Stimulated activated CD8-positive, alpha-beta memory T cell treated with anti-CD3 and anti-CD28 coated beads, Interleukin-4, amount 100 ng/mL, for 4 hours (primary cell): ENCODE measurements at places on chromosomes 11 and 22.

- no peak for DNase-seq
Measured at GRCh38 chr11:16959602-16960001, 54.6 kb downstream of the PLEKHA7 start.

- no peak for DNase-seq
Measured at GRCh38 chr11:76424379-76424778, 20.4 kb upstream of the EMSY start.

DNA sequence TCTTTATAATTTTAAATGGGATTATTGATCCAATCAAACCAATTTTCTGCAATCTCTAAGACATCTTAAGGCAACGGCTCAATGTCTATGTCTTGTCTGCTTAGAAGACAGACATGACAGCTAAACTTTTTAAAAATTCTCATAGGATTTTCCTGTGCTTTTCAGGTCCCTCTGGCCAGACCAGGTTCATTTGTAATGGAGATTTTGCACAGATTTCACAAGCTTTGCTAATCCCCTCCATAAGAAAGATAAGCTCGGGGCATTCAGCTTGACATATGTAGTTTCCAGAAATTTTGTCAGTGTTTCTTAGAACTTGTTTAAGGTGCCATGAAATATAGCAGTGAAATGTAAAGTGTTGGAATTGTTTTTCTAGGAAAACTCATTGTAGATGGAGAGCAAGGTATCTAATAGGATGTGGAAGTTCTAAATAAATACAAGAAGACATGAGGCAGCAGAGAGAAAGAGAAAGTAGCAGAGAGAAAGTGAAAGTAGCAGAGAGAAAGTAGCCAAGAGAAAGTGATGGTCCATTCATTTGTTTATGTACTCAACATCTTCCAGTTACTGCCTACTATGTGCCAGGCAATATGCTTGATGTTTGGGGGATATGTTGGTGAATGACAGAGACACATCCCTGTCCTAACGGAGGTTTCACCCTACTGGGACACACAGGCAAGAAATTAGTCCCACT, 219.1 kb upstream of the ARHGAP42 start:
- DNase-seq = no peak

DNA sequence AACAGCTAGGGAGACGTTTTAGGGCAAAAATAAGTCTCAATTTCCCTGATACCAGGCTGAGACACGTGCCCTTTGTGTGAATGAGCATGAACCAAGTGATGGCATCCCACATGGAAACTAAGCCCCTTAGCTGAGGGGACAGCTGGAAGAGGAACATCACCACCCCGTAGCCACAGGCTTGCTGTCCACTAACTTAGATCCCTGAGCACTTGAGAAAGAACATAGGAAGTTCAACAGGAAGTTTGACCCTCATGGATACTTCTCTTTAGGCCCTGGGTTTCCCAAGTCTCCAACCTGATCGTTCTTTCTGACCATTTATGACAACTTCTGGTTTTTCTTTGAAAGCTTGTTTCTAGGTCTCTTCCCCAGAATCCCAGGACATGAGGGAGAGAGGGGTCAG, 11.6 kb upstream of the CKAP5 start:
- DNase-seq = no peak

DNA sequence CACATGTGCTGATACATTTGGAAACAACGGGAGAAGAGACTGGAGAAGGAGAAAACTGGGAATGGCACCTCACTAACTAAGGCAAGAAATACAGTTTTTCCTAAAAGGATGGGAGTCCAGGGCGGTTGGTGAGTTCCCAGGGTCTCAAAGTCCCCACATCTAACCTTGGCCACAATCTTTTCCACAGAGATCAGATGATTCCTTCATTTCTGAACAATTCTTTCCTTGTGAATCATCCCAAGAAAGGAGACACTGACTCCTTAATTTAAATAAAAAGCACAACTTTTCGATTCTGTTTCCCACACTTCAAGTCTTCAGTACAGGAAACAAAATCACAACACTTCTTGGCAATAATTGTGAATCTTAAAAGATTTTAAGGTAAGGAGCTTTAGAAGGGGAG, 384.7 kb downstream of the DCDC1 start:
- DNase-seq = no peak

GRCh38 chr22:22406445-22407027, 102.0 kb downstream of the ZNF280B start:
- no peak for DNase-seq

DNA sequence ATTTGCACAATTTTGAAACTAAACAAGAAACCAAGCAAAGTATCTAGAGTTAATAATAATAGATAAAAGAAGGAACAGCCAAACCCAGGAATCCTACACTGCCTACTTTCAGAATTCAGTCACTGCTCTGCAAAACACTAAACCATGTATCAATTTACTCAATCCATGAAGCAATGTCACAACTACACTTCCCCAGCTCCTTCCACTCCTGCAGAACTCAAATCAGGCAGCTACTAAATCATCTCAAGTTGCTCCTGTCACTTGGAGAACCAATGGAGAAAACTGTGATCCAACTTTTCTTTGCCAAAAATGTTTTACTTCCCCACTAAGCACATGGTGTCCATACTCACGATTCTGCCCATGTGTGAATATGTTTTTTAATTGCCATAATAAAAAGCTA, 24.9 kb upstream of the C11orf58 start:
- no peak for DNase-seq

DNA sequence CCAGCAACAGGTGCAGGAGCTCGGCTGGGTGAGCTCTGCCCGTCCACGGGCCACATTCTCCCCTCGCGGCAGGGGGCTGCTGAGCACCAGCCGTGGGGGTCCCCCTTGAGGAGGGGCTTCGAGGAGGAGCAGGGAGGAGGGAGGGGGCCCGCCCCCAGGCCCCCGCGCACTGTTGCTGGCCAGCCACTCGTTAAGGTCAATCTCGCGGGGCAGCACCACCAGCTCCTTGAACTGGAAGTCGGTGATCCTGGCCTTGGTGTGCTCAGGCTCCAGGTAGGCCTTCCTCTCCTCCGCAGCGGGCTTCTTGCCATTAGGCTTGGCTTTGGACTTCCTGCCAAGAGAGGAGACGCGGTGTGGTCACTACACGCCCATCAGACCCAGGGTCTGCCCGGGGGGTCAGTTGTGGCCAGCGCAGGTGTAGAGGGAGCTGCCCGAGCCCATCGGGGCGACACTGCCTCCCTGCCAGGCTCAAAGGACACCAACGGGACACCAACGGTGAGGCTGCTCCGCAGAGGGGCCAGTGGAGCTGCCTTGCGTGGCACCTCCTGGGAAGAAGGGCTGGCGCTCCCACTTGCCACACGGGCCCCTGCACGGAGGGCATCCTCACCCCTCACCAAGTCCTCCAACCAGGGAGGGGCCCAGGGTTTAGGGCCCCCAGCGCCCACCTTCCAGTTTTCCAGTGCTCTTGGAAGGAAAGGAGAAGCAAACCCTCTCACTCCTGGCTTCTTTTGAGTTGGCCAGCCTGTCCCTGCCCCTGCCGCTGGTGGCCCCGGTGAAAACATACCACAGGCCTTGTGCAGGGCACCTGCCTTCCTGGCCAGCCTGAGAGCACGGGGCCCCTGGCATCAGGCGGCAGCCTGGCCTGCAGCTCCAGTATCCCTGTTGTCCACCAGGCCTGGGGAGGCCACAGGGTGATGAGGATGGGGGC, 5.8 kb downstream of the MOB2 start:
- no peak for DNase-seq

DNA sequence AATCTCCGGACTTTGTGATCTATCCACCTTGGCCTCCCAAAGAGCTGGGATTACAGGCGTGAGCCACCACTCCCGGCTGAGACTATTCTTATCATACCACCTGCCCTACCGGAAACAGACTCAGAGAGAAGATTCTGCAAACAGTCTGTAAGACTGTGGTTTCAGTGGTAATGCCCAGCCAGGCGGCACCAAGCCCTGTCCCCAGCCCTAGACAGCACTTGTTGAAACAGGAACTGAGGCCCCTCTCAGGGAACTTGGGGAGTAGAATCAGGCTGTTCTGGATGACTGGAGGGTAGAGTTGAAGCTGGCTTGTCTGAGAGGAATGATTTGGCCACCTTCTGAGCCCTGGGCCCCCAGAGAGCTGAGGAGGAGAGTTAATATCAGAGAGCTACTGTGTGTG, 1.3 kb upstream of the INSC start:
- DNase-seq = no peak

GRCh38 chr11:68988491-68988890, 7.7 kb upstream of the MRGPRD start:
- DNase-seq = no peak

- no peak for DNase-seq
Measured at GRCh38 chr22:32005453-32005852, 37.6 kb upstream of the SLC5A1 start.

DNA sequence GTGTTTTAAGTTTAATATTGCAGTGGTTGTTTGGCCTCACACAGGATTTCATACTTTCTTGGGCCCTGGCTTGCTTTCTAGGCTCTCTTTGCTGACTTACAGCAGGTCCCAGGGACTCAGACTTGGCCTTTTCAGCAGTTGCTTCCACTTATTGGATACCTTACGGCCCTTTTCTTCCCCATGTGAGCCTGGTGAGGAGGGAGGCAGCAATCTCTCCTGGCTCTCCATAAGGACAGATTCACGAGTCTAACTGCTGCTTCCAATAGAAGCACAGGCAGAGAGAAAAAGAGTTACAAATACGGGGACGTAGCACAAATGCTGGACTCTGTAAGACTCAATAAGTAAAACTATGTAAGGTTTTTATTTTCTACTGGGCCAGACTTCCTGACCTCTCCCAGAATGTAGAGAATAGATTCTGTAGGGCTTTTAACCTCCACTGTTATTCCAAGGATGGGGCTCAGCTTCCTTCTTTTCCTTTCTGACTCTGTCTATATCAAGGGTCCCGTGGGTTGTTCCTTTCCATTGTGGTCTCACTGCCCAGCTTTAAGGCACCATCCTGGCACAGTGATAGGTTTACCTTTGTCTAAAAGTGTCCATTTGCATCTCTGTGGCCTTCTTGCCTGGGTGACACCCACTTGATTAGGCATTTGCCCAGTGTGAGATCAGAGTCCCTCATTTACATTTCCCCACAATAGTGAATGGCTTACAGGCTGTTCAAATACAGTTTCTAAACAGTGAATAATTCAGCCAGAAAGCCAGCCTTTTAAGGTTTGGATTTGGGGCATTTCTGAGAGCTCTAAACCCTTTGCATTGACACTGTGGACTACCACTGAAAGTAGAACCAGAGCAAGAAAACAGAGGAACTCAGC, 92.8 kb downstream of the RASSF10 start:
- DNase-seq = no peak

- DNase-seq = no peak
Measured at GRCh38 chr11:69000391-69000790, 12.7 kb downstream of the MRGPRF start.

DNA sequence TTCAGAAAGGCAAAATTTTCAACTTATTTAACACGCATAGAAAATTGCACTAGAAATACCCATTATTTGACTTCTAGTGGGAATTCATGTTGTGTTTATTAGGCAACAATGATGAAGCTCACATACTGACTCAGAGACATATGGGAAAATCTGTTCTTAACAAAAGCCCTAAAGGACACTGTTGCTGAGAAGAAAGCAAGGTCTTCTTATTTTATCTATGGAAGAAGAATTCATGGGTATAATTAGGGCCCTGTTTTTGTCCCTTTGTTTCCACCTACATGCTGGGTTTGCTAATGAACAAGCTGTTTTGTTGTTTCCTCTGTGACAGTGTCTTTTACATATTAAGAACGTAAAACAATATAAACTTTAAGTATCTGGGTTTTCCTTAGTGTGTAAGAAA, 606.7 kb upstream of the ARHGAP42 start:
- no peak for DNase-seq

DNA sequence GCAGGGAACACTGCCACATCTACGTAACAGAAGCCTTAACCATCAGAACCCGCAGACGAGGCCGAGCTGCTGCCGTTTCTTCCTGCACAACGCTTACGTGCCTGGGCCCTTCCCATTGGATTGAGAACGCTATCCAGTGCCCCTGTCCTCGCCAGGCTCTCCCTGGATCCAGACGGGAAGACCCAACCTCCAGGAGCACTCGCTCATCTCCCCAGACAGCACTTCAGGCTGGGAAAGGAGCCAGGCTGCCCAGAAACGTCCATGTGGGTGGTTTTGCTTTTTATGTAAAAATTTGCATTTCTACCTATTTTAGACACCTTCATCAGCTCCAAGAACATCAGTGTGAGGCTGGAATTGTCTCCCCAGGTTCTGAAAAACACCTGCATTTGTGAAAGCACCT, 7.3 kb upstream of the CRYBB3 start:
- no peak for DNase-seq

- no peak for DNase-seq
Measured at GRCh38 chr11:94525546-94526324, 13.5 kb downstream of the C11orf97 start.

- no peak for DNase-seq
Measured at GRCh38 chr11:5621580-5621979, 3.2 kb upstream of the TRIM34 start.

- DNase-seq = no peak
Measured at GRCh38 chr11:117796456-117796871, 552 bp downstream of the DSCAML1 start.

DNA sequence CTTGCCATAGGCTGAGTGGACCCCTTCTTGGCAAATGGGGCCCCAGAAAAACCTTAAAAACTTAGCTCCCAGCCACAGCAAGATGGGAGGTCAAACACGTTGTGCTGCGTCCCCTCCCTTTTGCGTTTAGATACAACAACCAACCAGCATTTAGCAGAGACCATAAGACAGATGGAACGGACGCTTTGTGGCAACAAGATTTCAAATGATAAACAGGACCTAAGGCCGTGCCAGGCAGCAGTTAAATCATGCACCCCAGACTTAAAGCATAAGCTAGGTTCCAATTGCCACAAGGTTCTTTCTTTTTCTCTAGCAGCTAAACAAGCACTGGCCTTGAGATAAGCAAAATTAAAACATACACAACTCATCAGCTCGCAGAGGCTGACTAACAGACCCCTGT, 39.4 kb upstream of the NTM start:
- DNase-seq = no peak

DNA sequence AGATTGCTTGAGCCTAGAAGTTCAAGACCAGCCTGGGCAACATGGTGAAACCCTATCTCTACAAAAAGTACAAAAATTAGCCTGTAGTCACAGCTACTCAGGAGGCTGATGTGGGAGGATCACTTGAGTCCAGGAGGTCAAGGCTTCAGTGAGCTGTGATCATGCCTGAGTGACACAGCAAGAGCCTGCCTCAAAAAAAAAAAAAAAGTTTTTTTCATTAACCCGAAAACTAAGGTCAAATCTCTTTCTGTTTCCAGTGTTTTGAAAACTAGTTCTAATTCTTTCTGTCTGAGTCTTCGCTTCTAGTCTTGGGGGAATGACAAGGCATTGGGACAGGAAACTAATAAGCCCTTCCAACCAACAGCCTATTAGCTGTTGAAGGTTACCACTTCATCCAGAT, 57.6 kb downstream of the LIF start:
- DNase-seq = no peak

GRCh38 chr22:42811459-42811858, 45.6 kb downstream of the ARFGAP3 start:
- no peak for DNase-seq

- no peak for DNase-seq
Measured at GRCh38 chr11:129880311-129880710, 15.1 kb downstream of the NFRKB start.
